HCEC 1CT (cell line): ENCODE measurements at places on chromosomes 4 and X.

GRCh38 chr4:142129931-142130330, 493.5 kb downstream of the IL15 start:
- DNase-seq, result no peak

GRCh38 chr4:26300314-26301307, 20.2 kb upstream of the RBPJ start:
- DNase-seq, result no peak

- DNase-seq, result no peak
Observed at GRCh38 chr4:15254236-15254880, 173.5 kb upstream of the C1QTNF7 start.

- DNase-seq, result no peak
Observed at GRCh38 chrX:28997706-28998463, 410.6 kb downstream of the IL1RAPL1 start.

GRCh38 chr4:165191348-165191656, 16.1 kb upstream of the KLHL2 start:
- DNase-seq, result no peak

DNA sequence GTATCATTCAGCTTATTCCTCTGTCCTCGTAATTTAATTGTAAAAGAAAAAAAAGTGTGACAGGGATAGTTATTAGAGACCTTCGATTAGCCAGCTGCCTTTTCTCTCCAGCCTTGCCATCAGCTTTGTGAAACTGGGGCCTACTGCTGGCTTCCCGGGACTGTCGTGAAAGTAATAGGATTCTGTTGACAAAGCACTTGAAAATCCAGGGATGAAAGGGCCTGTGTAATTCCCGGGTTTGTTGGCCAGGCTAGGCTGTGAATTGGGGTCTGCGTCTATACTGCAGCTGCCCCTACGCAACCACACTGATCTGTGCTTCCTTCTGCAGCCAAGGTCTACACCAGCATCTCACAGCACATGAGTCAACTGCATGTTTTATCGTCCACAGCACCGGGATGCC, 120.4 kb upstream of the SCML1 start:
- no peak for DNase-seq

GRCh38 chr4:1081689-1082040, 31.7 kb downstream of the RNF212 start:
- peak; percentile 35 for DNase-seq

GRCh38 chr4:23279377-23279986, 586.7 kb downstream of the GBA3 start:
- no peak for DNase-seq

- DNase-seq, result no peak
Observed at GRCh38 chr4:169089004-169089403, 78.9 kb upstream of the CBR4 start.

GRCh38 chr4:107034091-107034995, 1.8 kb downstream of the DKK2 start:
- peak; percentile 53 for DNase-seq

DNA sequence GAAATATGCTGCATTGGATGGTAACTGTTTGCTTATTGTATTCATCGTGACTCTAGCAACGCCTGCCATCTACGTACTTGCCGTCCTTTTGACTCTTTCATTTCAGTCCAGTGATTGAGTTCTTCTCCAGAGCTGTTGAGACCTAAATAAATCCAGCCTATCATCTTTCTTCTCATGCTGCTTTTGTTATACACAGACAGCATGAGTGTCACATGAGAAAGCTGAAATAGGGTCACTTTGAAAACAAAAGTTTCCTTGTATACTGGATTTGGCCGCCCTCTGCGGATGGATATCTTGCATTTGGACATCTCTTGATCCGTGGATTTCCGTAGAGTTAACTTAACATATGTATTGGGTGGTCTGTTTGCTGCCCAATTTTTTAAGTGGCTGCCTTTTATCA, 67.2 kb downstream of the TMPRSS11F start:
- no peak for DNase-seq

- no peak for DNase-seq
Observed at GRCh38 chr4:183831683-183832082, 73.4 kb upstream of the STOX2 start.

GRCh38 chr4:62070291-62070852, 870.2 kb downstream of the ADGRL3 start:
- no peak for DNase-seq

- DNase-seq, result no peak
Observed at GRCh38 chr4:57265831-57266582, 155.8 kb upstream of the IGFBP7 start.

DNA sequence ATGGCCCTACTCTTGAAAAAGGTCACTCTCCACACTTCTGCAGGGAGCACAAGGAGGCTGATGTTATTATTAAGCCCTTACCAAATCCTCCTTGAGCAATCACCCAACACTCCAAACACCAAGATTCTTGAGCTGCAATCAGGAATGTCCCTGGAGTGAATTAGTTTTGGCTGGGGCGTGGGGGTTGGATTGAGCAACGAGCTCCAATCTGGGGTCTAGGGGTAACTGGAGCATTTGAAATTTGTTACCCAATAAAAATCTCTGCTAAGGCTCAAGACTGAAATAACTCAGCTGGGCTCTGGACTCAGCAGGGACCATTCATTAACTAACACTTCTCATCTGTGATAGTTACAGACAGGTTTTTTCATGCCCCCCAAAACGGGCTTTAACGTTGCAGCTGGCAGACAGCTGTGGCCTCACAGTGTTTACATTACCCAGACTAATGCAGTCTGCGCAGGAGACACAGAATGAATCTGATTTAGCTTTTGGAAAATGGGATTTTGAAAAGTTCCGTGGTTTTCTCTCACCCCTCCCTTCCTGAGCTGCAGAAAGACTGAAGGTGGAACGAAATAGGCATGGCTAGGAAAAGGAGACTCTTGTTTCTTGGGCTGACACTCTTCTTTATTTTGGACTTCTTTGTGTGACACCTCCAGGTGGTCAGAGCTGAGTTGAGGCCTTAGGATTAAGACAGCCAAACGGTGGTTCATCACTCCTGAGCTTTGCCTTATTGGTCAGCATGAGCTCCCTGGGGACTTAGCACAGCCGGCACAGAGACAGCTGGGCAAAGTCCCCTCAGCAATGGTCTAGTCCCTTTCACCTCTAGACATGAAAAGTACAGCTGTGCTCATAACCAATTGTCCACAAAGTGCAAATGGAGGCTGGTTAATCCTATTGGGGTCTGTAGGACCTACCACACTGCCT, 26.6 kb downstream of the PLAC1 start:
- DNase-seq, result peak; percentile 82

DNA sequence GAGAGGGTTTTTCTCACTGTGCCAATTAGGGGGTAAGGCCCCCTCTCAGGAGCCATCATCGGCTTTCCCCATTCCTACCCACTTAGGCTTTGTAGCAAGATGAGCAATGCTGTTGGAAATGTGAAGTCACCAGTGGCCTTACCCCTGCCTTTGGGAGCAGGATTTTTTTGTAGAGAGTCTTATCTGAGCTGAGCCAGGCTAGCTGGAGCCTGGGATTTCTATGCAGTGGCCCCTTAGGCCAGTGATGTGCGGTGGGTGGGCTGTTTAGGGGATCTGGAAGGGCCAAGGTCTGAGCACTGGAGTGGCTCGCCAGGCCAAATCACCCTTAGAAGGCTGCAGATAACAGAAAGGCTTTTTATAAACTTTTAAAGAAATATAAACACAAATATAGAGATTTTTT, 4.2 kb downstream of the CXorf65 start:
- no peak for DNase-seq

- no peak for DNase-seq
Observed at GRCh38 chr4:47391256-47391655, 72.2 kb downstream of the COMMD8 start.

DNA sequence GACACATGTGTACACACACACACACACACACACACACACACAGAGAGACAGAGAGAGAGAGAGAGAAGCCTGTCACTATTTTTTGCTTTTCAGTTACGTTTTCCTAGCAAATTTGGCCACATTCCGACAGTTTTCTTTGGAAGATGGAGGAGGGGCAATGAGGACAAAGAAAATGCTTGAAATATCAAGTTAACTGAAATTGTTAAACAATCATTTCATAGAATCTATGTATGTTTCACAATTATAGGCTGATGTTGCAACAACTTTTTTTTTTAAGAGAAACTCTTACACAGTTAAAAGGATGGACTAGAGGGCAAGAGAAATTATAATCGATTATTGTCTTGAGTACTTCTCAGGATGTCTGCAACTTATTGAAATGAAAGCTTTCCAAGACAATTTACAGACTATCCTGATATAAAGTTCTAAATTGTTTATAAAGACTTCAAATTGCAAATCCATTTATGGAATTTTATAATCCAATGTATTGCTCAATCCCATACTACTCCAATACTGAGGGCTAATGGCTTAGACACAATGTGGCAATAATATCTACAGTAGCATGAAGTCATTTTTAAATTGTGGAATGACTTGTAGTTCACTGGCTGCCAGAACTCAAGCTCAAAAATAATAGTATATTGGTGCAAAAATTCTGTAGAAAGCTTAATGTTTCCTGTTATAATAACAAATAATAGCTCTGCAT, 647.0 kb upstream of the PCDH7 start:
- DNase-seq, result no peak

- DNase-seq, result no peak
Observed at GRCh38 chr4:67393007-67393406, 152.3 kb downstream of the CENPC start.

DNA sequence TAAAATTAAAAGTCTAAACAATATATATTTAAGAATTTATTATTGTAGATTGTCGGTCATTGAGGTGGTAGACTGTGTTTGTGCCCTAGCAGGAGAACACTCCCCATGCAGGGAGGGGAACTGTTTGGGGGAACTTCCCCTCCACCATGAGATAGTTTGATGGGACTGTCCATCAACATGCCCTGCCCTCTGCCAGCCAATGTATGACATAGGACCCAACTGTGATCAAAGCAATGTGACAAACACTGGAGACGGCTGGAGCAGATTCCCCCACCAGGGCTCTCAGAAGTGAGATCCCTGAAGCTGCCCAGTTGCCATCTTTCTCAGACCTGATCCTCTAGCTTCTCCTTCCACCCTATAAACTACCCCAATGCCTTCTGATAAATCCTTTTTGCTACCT, 44.9 kb downstream of the SH3KBP1 start:
- DNase-seq, result no peak

- no peak for DNase-seq
Observed at GRCh38 chr4:39118034-39118658, 56.1 kb downstream of the KLHL5 start.

- DNase-seq, result peak; percentile 63
Observed at GRCh38 chr4:157072002-157072401, 3.9 kb upstream of the GLRB start.

DNA sequence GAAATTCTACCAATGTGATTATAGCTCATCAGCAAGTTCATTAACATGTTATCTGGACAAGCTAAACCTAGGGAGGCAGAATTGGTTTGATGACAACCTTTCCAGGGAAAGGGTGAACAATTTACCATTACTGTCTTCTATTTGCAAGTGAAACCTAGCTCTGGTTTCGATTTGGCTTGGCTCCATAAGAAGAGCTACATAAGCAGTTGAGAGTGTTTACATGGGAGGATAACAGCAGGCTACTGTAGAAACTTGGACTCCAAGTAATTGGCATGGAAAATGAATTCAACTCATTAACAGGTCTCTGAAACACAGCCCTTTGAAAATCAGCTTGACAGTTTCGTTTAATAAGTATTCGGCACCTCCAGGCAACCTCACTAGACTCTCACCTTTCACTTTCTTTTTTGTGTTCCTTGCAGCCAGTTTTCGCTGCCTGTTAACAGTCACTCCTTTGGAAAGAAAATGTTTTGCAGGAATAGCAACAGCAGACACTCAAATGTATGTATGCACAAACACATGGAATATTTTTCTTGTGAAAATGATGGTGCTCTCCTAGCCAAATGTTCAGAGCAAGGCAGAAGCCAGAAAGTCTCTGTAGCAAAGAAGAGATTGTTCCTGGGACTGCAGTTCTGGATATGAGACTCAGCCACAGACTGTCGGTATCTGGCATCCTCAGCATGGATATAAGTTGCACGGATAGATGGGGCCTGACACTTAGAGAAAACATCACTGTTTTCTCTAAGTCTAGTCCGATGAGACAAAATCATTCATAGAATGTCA, 27.5 kb downstream of the POU3F4 start:
- DNase-seq, result no peak

DNA sequence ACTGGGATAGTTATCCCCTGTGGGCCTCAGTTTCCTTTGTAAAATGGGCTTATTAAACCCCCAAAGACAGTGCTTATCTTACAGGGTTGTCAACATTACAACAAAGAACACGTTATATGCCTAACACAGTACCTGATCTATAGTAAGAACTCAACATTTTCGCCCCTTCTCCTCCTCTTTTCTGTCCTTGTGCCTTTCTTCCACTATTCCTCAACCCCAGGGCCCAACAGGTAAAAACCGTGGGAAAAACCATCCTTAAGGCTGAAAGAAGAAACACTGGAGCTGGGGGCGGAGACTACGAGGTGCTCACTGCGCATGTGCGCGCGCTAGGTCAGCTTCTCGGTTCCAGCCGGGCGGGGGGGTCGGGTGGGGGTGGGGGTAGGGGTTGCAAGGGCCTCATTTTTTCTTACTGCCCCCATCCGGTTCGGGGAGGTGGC, 426 bp upstream of the XIAP start:
- no peak for DNase-seq

DNA sequence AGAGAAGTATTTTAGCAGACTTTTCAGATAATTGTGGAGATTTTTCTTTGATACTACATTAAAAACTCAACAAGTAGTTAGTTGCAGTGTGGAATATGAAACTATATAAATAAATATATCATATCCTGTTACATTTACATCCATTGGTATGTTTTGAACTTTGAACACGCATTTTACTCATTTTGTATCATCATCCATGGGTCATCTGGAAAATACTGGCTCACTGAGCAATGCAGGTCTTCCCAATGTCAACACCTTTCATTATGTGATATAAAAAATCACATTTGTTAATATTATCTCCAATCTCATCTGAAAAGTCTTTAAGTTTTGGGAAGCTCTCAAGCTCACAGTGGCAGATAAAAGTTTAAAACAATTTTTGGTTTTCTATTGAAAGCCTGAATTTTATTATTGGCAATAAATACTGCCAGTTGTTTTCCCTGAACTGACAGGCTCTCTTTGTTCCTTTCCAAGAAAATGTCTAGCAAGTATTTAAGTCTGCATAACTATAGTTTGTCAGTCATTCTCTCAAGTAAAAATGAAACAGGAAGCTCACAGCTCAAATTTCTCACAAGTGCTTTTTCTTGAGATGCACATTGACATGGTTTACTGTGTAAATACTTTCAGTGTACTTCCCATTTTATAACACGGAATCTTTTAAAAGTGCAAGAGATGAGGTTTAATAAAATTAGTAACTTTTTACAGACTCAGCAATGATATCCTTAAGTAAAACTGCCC, 183.5 kb upstream of the GPC4 start:
- DNase-seq, result no peak

DNA sequence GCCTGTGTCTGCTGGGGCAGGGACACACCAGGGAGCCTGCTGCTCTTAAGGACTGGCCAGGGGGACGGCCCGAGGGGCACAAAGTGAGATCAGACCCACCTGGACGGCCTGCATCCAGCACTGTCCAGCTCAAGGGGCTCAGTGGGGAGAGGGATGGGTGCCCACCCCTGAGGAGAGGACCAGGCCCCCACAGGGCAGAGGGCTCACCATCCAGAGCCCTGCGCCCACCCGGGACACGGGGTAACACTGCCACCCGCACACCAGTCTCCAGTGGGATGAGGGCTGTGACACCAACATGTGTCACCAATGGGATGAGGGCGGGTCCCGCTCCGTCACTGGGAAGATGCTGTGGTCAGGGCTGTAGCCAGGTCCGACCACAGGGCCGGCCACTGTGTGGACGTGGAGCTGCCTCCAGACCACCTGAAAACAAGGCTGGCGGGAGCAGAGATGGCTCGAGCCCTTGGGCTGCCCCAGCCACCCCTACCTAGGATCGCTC, 13.2 kb downstream of the DGKQ start:
- DNase-seq, result no peak
